ENCODE measurements at places on chromosomes 11 and 22.

- DNase-seq, result no peak
Observed at GRCh38 chr11:2205981-2206690, 34.5 kb upstream of the TH start.

- no peak for DNase-seq
Observed at GRCh38 chr22:24442352-24442744, 14.9 kb downstream of the ADORA2A start.

DNA sequence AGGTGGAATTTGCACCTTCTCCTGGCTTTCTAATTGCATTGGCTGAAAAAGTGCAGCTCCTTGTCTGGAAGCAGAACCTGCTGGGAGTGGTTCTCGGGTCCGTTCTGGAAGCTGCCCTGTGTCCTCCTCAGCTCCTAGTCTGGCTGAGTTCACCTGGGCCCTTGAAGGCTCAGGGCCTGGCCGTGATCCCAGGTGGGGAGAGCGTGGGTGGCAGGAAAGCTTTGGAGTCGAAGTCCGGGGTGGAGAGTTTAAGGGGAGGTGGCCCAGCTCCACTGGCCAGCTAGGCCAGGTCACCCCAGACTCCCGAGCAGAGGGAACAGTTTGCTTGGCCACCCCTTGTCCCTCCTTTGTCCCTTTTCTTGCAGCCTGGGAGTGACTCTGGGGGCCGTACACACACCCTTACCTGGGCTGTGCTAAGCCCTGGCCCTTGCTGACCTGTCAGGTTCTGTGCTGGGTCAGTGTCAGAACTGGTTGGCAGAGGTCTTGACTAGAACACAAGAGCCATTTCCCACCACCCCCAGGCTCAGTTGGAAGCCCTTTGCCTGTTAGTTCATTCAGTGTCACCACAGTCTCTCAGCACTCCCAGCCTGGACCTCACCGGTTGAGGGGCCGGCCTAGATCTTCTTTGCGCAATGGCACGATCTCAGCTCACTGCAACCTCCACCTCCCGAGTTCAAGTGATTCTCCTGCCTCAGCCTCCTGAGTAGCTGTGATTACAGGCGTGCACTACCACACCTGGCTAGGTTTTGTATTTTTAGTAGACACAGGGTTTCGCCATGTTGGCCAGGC is 37.3 kb downstream of the LRP5 start:
- no peak for DNase-seq

- DNase-seq, result no peak
Observed at GRCh38 chr11:131537196-131537595, 166.8 kb downstream of the NTM start.

DNA sequence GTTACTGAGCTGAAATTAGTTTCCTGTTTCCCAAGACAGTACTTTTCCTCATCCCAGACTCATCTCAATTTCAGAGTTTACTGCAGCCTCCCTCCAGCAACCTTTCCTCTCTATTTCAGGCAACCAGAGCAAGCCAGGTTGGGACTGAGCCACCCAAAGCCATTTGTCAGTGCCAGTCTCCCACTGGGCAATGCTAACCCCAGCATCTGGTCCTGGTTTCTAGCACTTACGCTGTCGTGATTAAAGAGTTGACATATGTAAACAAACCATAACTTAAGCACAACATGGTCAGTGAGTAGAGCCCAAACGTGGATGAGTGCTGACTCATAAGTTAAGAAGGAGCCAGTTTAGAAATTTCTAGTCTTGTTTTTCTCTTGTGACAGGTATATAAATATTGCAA is 119.6 kb upstream of the BLID start:
- DNase-seq, result peak; percentile 33
